ENCODE measurements at places on chromosomes 5 and 9.

DNA sequence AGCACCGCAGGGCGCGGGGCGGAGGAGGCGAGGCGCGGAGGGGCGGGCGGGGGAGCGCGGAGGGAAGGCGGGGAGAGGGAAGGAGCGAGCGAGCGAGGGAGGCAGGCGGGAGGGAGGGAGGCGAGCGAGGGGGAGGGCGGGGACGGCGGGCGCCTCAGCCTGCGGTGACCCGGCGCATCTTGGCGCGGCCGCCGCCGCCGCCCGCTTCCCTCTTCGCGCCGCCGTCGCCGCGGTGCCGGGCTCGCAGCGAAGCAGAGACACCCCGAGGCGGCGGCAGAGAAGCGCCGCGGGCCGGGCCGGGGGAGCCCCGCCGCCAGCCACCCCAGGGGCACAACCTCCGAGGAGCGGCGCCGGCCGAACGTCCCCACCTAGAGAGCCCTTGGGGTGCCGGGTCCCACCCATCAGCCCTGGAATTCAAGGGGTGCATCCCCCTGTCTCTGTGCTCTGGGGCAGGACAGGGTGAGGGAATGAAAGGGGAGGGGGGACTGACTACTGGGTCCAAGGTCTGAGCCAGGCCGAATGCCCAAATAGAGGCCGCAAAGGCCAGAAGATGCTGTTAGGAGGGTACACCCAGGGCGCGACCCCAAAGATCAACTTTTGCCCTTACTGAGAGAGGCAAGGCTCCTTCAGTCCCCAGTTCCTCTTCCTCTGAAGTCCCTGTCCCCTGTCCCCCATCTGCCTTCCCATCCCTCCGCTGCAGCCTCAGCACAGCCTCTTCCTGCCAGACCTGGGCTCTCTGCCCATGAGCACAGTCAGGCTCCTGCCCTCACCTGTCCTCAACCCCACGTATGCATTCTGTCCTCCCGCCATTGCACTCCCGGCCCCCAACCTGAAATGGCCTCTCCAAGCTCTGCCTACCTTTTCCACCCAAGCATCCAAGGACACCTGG, at the start of gene ADAMTS2:
ADAMTS2 (minus strand) TSS at position 29 of the 889 bp plus-strand sequence. CDS start 133 bp downstream, outside the sequence.
- DNase-seq, result no peak

DNA sequence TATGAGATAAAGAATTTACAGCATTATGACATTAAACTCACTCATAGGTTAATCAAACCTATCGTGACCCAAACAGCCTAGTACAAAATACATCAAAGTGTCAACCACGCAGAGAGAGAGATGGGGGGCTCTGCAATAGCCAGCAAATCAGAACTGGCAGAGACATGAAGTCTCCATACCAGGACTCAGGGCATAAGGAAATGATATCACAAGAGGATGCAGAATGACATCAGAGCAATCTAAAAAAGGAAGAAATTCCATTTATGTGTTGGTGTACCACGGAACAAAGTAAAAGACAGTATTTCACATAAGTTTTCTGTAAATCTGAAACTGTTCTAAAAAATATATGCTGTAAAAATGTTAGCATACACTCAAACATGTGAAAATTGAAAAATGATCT, 24.6 kb downstream of the BICD2 start:
- no peak for DNase-seq

DNA sequence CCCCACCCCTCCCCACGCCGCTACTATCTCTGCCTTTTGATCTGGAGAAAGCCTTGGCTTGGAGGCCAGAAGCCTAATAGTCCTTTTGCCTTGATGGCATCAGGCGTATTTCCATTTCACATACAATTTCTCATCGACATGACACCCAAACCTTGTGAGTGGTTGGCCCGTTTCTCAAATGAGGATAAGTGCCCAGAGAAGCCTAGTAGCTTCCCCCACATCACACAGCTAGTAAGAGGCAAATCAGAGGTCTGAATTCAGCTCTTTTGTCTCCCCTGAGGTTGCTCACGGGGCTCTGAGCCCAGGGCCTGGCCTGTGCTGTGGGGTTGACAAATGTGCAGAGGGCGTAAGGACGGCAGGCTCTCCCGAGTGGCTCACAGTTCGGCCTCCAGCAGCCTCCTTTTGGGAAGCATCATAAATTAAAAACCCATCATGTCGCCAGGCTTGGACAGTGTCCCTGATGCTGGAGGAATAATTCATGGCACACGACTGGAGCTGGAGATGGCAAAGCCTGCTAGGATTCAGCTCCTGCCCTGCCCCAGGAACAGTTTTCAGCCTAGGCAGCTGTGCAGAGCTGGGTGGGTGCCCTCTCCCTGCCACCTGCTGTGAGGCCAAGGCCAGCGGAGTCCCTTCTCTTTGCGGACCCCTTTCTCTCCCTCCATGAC, 263.8 kb downstream of the NSG2 start:
- DNase-seq, result no peak

DNA sequence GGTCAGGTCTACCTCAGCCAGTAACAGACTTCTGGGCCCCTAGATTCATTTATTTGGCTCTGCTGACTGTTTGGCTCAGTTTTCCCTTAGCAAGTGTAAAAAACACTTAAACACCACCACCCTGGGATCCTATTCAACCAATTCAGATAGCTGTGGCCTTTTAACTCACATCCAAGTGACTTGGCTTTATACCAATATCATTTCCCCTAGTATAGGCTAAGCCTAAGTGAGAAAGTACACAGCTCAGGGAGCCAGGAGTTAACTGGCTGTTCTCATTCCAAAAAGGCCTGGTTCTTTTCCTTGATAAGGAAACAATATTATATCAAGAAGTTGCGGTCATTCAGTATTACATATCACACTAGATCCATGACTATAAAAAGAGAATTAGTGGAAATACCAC, 163.5 kb downstream of the ARL15 start:
- no peak for DNase-seq

DNA sequence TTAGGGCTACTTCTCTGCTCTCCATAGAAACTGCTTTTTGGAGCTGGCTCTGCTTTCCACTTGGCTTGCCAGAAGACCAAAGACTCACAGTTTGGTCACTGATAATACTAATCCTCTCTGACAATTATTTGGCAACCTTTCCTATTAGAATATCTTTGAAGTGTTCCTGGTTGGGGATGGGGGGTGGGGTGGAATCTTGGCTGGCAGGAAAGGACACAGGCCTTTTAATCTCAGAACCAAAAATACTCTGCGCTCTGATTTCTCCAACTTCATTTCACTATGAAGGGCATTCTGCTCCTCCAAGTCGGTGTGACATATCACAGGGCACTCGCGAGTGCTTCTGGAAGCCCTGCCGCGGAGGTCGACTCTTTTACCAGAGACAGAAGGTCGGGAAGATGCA, 1329.0 kb upstream of the WWC1 start:
- DNase-seq, result no peak

- DNase-seq, result no peak
Measured at GRCh38 chr5:154559398-154560276, 81.6 kb upstream of the HAND1 start.

DNA sequence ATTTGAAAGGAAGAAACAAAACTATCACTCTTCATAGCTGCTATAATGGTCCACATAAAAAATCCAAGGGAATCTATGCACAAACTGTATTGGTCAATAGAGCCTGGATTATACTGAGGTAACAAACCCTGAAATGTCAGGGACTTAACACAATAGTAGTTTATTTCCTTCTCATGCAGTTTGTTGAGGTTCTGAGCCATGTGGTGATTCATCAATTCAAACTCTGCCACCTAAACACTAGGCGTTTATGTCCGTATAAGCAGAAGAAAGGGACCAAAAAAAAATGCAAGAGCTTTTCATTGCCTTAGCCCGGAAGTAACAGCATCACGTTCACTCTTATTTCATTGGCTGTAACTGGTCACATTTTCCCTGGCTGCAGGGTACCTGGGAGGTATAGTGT, 464.7 kb downstream of the ZSWIM6 start:
- no peak for DNase-seq

DNA sequence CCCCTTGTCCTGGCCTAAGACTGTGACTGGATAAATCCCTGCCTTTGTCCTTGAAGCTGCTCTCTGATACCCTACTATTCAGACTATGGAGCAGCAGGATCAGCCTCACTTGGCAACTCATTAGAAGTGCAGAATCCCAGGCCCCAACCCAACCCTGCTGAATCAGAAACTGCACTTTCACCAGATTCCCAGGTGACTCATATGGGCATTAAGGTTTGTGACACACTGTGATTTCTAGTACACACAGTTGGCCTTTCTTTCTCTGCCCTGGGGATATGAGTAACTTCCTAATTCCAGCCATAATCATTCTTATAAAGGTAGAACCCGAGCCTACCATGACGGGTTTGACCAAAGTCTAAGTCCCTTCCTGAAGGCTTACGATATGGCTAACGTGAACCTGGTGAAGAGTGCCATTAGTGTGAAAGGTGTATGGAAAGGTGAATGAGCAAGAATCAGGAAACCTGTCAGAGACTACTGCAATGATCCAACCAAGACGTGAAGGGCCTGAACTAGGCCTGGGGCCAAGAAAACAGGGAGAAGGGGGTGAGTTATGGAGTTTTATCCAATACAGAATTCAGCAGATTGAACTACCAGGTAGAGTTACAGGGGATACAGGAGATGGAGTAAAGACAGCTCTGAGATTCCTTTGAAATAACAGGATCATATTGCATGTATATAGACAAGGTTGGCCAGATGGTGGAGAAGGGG, 533.0 kb downstream of the BNC2 start:
- no peak for DNase-seq

DNA sequence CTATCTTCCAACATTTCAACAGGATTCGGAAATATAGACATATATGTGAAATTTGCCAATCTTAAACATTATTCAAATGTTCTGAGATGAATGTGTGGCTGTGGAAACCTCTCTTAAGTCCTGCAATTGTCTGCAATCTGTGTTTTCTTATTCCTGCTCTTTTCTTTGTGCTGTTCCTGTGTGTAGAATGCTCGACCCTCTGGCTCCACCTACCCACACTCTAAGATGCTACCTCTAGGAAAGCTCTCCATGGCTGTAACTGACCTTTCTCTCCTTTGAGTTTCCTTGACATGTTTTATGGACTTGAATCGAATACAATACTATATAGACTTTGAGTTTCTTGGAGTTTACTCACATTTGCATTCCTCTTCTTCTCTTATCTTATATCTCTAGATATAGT, 120.6 kb upstream of the ASTN2 start:
- DNase-seq, result no peak

GRCh38 chr5:147530530-147531389, 20.9 kb upstream of the DPYSL3 start:
- DNase-seq, result no peak

- DNase-seq, result no peak
Measured at GRCh38 chr5:130110328-130110727, 206.1 kb downstream of the CHSY3 start.
